ENCODE measurements at places on chromosomes 6 and 20.

- no peak for DNase-seq
These were observed 60.4 kb downstream of the HAO1 start for GRCh38 chr20:7879883-7880282.

- no peak for DNase-seq
These were observed 347.6 kb upstream of the MMS22L start for GRCh38 chr6:97630604-97631003.

DNA sequence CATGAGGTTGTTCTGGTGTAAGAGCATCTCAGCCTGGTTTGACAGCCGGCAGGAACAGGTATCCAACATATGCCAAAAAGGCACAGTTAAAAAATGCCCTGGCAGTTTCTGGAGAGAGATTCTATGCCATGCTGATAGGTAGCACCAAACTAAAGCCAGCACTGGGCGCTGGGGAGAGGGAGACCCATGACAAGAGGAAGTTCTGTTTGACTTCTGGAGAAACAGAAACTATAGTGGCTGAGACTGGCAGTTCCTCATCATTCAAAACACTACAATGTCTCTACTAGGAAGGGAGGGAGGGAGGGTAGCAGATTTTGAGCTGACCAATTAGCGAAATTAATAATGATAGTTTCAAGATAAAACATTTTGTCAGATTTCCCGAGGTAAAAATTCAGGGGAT lies 174.1 kb downstream of the ADAT2 start:
- DNase-seq, result no peak

GRCh38 chr6:163398115-163398514 lies 16.4 kb upstream of the QKI start:
- no peak for DNase-seq

All from NCI-H774 (cell line).